CD4-positive, alpha-beta T cell treated with Interleukin-15 for 1 hour (primary cell): ENCODE measurements at places on chromosomes 5 and 9.

DNA sequence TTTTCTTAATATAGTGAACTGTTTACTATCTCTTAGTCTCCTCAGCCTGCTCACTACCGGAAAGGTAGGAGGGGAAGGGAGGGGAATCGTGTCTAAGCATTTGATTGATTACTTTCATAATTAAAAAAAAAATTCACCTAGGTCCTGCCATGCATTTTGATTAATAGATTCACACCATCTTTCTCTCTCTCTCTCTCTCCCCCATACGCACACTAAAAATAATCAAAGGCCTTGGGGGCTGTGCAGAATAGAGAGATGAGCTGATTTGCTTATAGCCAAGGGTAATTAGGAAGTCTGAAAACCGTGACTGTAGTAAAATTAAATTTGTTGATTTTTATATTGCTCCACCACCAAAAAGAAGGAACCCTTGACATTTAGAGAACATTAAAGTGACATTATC is 49.6 kb downstream of the CD180 start:
- no peak for DNase-seq

DNA sequence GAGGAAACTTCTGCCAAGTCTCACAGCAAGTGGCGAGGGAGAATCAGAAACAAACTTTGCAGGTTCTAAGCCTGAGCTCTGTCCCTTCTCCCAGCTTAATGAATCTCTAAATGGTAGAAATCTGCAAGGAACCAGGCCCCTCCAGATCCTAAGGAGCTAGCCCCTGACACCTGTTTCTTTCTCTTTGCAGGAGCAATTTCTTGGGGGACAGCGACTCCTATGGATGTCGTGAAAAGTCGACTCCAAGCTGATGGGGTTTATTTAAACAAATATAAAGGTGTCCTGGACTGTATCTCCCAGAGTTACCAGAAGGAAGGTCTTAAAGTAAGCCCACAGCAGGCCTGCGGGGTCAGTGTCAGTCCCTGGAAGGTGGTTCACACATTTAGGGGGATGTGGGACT is 21.8 kb downstream of the IL9 start:
- no peak for DNase-seq

DNA sequence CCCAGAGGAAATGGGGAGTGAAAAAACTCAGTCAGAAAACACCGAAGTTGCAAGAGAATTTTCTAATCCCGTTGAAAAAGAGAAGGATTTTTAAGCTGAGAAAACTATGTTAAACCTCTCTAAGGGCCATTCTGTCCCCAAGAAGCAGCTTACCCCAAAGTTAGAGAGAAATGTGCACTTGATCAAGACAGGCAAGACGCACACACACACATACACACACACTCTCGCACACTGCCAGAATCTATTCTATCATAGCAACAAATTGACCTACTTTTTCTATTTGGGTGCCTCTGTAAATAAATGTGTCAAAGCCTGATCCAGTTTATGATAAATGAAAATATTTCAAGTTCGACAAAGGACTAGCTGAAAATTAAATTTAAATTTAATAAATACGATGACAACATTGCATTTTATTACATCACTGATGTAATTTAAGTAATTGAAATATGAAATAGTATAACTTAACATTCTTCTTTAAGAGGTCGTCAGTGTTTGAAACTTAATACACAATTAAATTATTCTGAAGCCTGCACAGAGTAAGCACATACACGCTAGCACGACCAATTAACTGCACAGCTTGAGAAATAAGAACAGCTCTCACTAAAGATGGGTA is 5.9 kb downstream of the NFIL3 start:
- no peak for DNase-seq

DNA sequence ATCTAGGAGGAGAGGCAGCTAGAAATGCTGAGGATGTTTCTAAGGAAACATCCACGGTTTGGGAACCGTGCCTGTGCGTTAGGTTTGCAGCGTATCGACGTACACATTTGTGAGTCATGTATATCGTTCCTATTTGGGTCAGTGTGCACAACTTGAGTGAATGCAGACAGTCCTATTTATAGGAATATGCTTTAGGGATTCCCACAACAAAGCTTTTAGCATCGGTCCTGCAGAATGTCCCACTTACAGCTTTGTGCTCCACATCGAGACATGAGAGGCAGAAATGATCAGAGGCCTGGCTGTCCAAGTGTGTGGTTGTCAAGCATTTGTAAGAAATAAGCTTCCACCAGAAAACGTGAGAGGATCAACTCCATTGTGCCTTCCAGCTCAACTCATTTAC is 1282.7 kb upstream of the WWC1 start:
- DNase-seq: no peak

DNA sequence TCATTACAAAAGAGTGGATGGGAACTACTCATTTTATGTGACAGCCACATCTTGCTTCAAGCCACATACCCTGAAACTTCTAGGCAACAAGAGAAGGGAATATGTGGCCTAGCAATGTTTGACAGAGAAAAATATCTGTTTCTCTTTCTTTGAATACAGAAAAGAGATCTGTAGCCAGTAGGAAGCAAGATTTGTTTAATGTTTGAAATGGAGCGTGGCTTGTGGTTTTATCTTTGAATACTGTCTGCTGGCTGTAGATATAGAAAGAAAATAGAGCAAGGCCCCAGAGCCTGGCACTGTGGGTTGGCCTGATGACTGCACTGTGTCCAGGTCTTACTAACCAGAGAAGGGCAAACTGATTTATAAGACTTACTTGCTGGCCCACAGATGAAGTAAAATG is 133.8 kb downstream of the ARHGEF28 start:
- DNase-seq: no peak
